ENCODE measurements at places on chromosomes 13 and 19.

DNA sequence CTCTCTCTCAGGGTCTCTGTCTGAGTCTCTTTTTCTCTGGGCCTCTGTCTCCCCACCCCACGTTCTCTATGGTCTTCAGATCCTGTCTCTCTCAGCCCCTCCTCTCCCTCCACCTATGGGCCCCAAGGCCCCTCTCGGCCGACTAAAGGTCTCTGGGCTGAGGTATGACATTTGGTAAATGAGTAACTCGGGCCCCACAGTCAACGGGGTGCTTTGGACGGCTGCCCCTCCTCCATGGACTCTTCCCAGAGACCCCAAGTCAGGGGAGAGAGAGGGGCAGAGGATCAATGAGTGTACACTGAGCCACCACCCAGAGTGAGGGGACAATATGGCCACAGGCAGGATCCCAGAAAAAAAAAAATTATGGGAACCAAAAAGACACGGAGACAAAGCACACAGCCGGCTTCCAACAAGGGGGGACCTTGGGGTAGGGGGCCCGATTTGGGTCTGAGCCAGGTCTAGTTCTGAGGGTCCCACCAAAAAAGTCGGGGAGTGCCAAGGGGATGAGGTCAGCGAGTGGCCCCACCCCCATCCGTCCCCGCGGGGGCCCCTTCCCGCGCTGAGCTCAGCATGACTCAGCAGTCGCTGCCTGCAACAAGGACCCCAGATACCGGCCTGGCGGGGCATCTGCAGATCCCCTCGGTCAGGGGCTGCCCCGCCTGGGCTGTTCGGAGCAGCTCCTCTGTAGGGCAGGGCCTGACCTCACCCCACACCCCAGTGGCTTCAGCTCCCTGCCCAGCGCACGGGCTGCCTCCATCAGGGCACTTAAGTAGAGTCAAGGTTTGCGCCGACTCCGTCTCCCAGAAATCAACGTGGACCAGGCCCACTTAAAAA is 1.5 kb upstream of the FTL start:
- DNase-seq: no peak

- no peak for DNase-seq
These were observed 6.2 kb upstream of the EPN1 start for GRCh38 chr19:55668603-55669348.

DNA sequence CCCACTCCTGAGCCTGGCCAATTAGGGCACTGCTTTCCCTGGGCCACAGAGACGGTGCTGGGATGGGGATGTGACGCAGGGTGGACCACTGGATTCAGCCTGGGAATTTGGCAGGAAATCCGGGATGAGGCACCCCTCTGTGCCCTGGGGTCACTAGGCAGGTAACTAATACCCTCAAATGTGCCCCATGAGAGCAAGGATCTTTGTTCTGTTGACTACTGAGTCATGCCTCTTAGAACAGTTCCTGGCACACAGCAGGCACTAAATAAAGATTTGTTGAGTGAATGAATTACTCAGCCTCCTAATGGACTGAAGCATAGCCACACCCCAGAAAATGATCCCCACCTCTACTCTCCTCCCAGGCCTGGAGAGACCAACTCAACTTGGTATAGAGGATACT is 15.9 kb downstream of the OPA3 start:
- no peak for DNase-seq

DNA sequence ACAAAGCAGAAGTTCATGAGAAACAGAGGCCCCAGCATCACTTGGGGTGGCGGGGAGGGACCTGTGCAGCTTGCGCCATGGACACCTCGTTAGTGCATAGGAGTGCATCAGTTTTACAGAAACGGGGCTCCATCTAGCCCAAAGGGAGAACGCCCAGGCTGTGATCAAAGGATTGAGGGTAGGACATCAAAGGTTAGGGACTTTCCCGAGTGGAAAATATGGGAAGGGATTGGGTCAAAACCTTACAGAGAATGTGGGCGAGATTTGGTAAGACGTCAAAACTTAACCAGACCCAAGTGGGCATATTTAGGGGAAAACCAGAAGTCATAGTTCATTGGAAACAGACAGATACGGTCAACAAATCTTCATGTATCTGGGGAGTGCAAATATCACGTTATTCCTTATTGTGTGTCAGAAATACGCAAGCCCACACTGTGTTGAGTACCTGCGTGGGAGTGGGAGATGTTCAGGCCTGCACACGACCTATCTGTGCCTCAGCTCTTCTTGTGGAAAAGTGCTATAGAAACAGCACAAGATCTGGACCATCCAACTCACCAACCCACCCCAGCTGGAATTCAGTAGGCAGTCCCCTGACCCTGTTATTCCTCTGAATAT is 9.4 kb upstream of the GRAMD1A start:
- DNase-seq: no peak

DNA sequence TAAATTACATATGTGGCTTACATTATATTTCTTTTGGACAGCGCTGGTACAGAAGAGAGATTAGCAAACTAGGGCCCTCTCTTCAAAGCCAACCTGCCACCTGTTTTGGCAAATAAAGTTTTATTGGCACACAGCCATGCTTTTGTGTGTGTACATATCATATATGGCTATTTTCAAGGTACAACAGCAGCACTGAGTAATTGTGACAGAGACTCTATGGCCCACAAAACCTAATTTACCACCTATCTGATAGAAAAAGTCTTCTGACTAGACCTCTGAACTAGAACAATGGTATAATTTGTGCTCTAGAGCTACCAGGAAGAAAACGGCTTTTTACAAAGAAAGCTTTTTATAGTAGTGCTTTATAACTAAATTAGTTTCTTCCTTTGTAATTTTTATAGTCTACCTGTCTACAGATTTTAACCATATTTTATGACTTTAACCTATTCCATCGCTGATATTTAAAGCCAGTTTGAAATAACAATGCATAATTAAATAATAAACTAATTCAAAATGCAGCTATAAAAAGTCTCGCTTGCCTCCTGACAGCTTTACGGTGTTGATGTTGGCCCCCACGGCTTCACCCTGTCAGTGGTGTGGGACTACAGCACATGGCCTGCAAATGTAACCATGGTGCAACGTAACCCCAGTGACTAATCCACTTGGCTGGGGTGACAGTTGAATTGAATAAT is 17.7 kb upstream of the DPY19L3 start:
- DNase-seq: no peak

GRCh38 chr13:74329962-74330361 is 195.8 kb upstream of the KLF12 start:
- DNase-seq: no peak

DNA sequence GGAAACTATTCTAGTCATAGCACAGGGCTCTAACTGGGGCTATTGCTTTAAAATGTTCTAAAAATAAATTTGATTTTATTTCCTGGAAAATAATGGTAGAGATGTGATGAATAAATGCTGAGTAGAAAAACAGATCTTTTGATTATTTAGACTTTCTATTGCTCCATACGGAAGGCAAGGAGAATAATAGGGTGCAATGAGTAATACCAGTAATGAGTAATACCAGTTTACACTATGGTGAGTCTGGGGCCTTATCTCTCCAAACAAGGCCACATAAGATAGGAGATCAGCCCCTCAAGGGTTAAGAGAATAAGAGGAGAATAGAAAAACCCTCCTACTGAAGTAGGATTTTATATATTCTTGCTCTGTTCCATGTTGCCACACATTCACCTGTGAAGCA is 390.4 kb downstream of the KLF5 start:
- DNase-seq: no peak

DNA sequence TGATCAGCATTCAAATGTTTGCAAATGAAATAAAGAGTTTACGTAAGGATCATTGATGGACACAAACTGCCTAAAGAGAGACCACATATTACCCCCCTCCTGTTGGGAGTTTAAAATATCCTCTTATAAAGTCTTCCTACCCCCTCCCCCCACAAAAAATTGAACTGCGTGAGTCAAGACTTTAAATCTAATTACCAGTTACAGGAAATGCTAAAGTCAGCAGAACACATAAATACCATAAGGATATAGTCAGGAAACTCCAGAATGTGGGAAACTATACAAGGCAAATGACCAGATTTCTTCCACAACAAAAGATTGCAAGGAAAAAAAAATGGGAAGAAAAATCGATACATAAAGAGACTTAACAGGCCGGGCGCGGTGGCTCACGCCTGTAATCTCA is 44.4 kb upstream of the FARP1 start:
- DNase-seq: no peak

DNA sequence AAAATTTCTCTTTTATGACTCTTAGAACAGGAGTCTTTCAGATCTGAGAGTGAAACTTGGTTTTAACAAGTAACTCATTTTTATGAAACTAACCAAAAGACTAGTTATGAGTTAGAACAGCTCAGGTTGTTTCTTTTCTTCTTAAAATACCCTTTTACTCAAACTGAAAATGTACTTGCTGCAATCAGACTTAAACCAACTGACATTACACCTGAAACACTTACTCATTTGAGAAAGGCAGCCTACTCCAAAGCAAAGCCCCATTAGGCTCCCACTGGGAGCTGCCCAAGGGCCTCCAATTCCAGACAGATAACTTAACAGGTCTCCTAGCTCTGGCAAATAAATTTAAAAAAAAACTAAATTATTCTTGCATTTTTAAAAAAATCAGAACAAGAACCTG is 3.6 kb downstream of the FOXO1 start:
- no peak for DNase-seq

- DNase-seq: peak; percentile 65
These were observed 14.1 kb upstream of the TNFSF9 start for GRCh38 chr19:6516659-6517291.

DNA sequence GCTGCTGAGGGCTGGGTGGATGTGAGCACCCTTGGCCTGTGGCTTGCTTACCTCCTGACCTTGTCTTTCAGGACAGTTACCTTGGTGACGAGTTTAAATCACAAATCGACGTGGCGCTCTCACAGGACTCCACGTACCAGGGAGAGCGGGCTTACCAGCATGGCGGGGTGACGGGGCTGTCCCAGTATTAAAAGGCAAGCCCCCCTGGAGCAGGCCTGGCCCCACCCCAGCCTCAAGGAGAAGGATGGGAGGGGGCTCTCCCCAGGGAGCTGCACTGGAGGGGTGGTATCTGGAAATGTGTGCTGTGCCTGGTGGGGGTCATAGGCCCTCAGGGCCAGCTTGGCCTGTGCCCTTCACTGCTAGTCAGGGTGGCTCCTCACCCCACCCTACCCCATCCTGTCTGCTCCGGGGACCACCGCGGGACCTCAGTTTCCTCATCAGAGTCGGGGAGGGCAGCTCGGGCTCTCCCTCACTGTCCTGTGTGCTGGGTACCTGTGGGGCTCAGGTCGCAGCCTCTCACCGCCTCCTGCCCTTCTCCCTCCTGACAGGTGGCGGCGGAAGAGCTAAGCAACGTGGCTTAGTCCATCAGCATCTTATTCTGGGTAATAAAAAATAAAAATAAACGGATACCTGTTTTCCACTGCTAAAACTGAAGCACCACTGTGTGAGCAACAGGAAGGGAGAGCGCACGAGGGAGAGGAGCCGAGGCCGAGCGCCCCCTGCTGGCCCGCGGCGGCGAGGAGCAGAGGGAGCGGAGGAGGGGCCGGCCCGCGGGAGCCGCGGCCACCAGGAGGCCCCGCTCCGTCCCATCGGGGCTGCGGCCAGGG is 29.8 kb downstream of the CERS1 start:
- DNase-seq: peak; percentile 5

DNA sequence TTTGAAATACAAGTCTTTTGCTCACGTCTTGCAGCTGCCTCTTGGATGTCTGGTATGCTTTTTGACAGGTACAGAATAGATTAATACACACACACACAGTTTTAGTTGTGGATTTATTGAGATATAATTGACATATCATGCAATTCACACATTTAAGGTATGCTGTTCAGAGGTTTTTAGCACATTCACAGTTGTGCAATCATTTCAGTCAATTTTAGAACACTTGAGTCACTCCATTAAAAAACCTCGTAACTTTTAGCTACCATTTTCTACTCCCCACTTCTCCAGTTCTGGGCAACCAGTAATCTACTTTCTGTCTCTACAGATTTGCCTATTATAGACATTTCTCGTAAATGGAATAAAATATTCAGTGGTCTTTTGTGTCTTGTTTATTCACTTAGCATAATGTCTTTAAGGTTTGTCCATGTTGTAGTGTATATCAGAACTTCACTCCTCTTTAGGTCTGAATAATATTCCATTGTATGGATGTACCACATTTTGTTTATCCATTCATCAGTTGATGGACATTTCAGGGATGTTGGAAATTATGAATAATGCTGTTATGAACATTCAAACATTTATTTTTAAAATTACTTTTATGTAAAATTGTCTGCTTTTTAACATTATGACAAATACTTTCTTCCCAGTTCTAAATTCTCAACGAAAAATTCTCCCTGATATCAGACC is 2.5 kb upstream of the ZMYM2 start:
- DNase-seq: no peak

DNA sequence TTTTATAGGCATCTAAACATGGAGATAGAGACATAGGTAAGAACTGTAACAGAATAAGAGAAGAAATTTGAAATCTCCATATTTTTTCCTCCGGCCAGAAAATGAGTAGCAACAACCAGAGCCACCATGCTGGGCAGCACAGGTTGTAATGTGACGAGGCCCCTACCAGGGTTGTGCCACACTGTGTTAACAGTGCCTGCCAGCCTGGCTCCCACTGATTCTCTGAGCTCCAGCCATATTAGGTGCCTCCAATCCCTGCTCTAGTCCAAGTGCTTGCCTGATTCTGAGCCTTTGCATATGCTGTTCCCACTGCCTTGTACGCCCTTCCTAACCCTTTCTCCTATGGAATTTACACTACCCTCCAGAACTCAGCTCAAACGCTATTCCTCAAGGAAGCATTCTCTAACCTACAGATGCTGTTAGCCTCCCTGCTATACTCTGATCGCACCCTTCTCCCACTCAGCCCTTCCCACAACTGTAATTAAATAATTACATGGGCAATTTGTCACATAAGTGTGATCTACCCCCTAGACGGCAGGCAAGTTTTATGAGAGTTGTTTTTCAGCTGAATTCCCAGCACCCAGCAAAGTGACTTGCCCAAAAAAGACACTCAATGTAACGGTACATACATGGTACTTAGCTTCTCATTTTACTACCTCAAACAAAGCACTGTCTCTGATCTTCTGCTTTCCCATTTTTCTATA is 37.6 kb upstream of the STARD13 start:
- no peak for DNase-seq

- no peak for DNase-seq
These were observed 35.5 kb upstream of the CSNK1A1L start for GRCh38 chr13:37141011-37141410.

DNA sequence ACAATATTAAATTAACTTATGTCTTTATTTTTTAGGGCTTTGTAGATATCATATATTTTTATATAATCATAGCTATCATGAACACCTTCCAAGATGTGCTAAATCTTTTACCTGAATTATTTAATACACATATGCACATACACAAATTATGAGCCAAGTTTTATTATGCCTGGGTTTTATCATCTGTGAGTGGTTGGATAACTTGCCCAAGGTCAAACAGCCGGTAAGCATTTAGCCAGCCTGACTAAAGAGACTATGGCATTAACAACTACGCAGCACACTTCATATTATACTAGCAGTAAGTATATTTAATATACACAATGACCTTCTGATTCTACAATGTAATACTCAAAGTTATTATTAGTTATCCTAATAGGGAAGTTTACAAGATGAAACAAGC is 132.7 kb downstream of the FREM2 start:
- no peak for DNase-seq

DNA sequence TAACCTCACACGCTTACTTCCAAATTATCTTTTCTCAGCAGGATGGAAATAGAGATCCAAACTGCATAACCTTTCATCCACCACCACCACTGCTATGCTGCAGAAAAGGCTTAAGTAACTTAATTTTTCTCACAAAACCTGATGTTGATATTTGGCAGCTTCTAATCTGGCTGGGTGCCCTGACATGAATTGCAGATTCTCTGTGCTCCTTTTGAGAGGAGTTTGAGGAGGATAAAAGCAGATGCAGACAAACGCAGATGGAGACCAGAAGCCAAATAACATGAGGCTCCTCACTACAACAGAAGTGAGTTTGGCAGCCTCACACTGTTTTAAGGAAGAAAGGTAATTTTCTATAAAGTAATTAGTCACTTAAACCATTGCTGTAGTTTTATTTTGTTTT is 646.2 kb upstream of the ATXN8OS start:
- DNase-seq: no peak

All from NCI-H526 treated with DMSO at 0.1 percent for 48 hours (cell line).